ENCODE measurements at places on chromosomes 1 and 21.

DNA sequence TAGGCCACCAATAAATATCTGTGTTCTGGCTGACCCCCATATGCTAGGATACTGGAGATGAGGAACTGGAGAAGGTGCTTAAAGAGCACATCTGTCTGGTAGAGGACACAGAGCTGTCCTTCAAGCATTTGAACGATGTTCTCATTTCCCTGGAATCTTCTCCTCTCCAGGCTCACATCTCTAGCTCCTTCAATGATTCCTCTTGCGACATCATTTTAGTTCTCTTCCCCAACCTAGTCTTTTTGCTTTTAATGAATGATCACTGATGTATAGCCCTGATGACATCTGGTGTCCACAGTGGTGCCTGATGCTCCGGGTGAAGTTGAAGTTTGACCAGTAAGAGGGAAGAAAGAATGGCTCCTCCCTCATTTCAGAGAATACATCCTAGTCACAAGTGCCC, 80.8 kb upstream of the UBE2U start:
- no peak for DNase-seq

DNA sequence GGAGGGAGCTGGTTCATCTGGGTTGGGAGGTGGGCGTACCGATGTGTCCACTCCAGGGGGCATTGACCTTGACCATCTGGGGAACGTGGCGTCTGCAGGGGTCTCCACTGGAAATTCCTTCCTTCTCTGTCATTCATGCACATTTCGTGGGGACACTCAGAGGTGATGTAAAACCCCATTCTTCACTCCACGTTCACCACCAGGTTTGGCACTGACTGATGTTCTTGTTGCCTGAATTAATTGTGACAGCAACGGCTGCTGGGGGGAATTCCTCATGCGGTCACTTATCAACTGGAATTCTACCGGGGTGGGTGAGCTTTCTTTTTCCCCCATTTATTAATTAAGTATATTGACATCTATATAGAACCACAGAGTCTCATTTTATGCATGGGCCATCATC, 18.1 kb upstream of the POFUT2 start:
- peak; percentile 29 for DNase-seq

DNA sequence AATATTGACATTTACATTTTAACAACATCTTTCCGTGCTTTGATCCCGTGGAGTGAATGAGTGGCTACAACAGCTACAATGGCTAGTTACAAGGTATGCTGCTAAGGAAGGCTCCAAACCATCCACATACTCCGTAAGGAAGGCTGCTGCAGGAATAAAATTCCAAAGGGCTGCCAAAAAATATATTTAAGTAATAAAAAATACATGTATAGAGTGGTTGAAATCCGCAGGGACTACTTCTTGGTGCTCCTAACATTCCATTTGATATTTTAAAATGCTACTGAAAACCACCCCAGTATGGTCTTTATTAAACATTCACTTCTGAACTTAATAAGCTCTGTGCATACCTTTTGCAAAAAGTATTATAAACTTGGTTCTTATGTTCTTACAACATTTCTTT, 25.3 kb downstream of the TNFSF4 start:
- no peak for DNase-seq

GRCh38 chr1:174165471-174166137, 6.3 kb downstream of the RABGAP1L start:
- DNase-seq, result peak; percentile 57

DNA sequence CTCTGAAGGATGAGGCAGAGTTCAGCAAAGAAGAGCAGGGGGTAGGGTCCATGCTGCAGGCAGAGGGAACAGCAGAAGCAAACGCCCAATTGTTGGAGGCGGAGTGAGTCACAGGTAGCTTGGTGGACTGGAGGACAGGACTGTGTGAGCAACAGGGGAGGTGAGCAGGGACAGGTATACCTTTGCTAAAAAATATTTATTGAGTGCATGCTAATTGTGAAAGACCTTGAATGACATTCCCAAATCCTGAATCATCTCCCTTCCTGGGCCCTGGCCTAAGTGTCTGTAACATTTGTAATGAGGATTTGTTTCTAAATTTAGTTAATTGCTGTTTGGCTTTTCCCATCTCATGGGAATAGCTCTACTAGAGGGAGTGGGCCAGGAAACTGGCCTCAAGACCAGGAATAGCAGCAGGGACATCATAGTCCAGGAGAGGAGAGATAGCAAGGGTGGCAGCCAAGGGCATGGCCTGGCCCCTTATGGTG, 123.7 kb downstream of the FOXD2 start:
- DNase-seq, result no peak

DNA sequence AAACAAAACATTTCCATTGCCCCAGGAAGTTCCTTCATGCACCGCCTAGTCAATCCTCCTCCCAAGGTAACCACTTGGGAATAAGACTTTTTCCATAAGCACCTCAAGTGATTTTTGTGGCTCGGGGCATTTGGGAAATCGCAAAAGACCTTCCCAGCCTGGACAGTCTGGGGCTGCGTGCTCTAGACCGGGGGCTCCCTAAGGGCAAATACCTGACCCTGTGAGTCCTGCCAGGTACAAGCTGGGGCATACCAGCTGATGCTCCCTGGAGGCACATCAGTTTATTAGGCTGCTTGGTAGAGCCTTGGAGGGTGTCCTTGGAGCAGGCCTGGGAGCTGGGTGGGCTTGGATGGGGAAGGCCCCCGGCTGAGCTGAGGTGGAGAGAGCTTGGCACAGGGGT, 34.4 kb downstream of the ALPL start:
- DNase-seq, result no peak

GRCh38 chr1:116934586-116935207, 25.0 kb downstream of the PTGFRN start:
- no peak for DNase-seq

- no peak for DNase-seq
Observed at GRCh38 chr1:19157653-19158052, 52.4 kb downstream of the UBR4 start.

DNA sequence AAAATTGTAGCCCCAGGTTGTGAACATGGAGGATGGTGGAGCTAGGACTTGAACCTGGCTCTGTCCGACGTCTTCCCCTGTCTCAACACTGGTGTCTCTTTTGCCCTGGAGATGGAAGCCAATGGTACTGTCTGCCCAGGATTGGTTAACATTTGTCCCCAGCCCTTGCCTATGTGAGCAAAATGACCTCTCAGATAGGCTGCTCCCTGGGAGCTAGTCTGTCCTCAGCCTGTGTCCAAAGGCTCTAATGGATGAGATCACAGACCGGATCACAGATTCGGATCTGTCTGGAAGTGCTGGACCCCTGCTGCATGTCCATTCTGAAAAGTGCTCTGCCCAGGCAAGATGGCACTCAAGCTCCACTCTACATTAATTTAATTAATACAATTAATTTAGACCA, 394.4 kb upstream of the VAMP3 start:
- no peak for DNase-seq

DNA sequence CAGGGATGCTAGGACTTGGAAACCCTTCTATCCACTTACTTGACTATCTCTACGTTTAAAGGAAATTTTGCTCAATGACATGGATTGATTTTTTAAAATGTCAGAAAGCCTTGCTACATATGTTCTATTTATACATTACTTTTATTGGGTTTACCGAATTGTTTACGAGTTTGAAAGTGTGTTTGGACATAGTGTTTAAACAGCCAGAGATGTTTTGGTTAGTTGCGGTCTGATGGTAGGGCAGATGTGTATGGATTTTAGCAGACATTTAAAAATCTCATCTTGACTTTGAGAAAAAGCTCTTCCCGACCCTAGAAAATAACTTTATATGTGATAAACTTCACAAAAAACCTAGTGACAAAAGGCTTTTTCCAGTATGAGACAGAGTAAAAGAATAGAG, 513.7 kb downstream of the PLA2G4A start:
- DNase-seq, result no peak

- no peak for DNase-seq
Observed at GRCh38 chr1:151474745-151475144, 15.5 kb upstream of the POGZ start.

DNA sequence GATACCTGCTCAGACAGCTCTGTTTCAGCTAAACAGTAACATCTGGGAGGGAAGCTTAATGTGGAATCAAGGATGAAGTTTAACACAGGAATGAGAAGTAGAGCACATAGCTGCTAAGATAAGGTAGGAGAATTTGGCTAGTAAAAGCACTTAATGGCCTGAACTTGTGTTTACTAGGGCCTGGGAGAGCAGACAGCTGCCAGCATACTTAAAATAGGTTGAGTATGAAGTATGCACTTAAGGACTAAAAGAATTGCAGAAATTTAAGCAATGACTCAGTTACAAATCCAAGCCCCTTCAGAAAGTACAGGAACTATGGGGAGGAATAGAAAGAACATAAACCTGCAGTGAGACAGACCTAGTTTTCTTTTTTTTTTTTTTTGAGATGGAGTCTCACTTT, 53.0 kb downstream of the BACH1 start:
- DNase-seq, result no peak

- peak; percentile 27 for DNase-seq
Observed at GRCh38 chr1:2377751-2378440, 13.5 kb downstream of the MORN1 start.

DNA sequence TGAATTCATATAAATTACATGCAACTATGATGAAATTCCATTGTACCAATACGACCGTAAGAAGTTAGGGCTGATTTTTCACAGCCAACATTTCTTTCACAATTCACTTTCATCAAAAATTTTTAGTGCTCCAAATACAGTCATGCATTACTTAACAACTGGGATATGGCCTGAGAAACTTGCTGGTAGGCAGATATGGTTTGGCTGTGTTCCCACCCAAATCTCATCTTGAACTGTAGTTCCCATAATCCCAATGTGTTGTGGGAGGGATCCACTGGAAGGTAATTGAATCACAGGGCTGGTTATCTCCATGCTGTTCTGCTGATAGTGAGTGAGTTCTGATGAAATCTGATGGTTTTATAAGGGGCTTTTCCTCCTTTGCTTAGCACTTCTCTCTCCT, 244.4 kb downstream of the AKT3 start:
- no peak for DNase-seq

DNA sequence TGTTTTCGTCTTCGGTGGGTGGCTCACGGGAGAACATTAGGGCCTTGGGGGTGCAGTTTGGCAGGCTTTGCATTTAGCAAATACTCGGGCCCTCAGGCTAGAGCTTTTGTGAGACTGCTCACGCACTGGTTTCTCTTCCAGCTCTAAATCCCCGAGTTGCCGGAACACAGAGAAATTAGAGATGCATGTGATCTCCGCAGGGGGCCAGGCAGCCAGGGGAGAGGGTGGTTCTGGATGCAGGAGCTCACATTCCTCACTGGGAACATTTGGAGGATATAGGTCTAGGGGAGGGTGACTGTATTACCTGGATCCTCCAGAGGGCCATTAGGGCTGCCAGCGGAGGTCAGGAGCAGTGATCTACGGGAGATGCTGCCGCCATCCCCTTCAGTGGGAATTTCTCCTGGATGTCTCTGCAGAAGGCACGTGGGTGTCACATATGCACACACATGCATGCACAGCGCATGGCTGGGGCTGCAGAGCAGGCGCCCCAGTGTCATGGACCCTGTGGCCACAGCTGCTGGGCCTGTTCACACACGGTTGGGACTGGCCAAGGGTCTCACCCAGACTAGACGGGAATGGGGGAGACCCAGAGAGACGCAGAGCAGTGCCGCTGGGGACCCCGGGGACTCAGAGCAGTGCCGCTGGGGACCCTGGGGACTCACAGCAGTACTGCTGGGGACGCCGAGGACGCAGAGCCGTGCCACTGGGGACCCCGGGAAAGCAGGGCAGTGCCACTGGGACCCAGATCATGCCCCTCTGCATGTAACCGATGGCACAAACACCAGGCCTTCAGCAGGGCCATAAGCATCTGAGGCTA, 258.7 kb downstream of the CAMTA1 start:
- DNase-seq, result no peak

DNA sequence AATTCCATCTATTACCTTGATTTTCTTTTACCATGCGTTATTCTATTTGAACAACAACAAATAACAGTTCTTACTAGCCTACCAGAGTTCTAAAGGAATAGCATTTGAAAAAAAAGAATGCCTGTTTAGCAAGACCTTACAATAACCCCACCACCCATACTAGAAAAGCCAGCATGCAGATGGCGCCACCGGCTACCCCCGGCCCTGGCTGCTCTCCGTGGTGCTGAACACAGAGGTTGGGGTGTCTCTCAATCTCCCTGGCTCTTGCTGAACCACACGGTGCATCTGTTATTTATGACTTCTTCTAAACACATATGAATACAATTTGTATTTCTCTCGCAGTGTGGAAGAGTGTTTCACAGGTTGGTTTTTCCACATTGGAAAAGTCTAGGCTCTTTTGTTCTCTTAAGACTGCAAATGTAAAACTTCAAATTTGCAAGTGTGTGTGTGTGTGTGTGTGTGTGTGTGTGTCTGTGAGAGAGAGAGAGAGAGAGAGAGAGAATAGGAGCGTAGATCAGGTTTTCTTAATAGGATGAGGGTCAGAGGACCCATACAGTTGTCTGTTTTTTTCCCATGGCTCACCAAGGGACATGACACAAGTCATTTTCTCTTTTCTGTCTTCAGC, 13.6 kb downstream of the GRIK3 start:
- no peak for DNase-seq

- no peak for DNase-seq
Observed at GRCh38 chr21:26136671-26137070, 33.9 kb downstream of the APP start.

- peak; percentile 81 for DNase-seq
Observed at GRCh38 chr1:10788592-10789006, 7.8 kb downstream of the CASZ1 start.

All from Right ventricle myocardium superior (tissue), 1 donor.